Kidney (tissue), 22 donors: ENCODE measurements at places on chromosomes 12 and 14. TPM values are rescaled to one million over a fixed set of nuclear protein-coding genes. Genes with fewer than 3 reads are reported as not detected.

The TRAFD1 gene
- 16.4 TPM for polyA plus RNA-seq

- no peak overlapping the region for H3K27ac ChIP-seq
- H3K4me1 ChIP-seq = no peaks in the 10 kb centered on the region
- H3K4me3 ChIP-seq = no peak overlapping the region
Observed at GRCh38 chr12:68229956-68230355, 4.3 kb upstream of the IL26 start.

The CMTM5 gene
- 1.1 TPM for polyA plus RNA-seq

- no peaks in the 10 kb centered on the region for H3K27me3 ChIP-seq
- no peak overlapping the region for H3K27ac ChIP-seq
- no peaks in the 10 kb centered on the region for H3K36me3 ChIP-seq
- no peak for DNase-seq
Observed at GRCh38 chr12:93683410-93683809, 6.2 kb downstream of the CRADD start.

The GALNT9 gene
- polyA plus RNA-seq = 4.8 TPM

The KRT81 gene
- not detected for polyA plus RNA-seq

- no peak overlapping the region for H3K4me3 ChIP-seq
- no peaks in the 10 kb centered on the region for H3K27me3 ChIP-seq
- no peaks in the 10 kb centered on the region for H3K36me3 ChIP-seq
Observed at GRCh38 chr14:56524971-56525677, 54.5 kb upstream of the TMEM260 start.

The CLEC1A gene
- polyA plus RNA-seq = 5.3 TPM

The PLEKHG7 gene
- polyA plus RNA-seq = 0.45 TPM

GRCh38 chr12:132084621-132085290 is 59.4 kb downstream of the DDX51 start:
- no peaks in the 10 kb centered on the region for H3K27me3 ChIP-seq
- H3K27ac ChIP-seq = peak overlapping the region; percentile 85
- peak overlapping the region; percentile 71 for H3K4me3 ChIP-seq
- no peaks in the 10 kb centered on the region for H3K4me1 ChIP-seq

GRCh38 chr14:29925736-29926135 is 1.9 kb downstream of the PRKD1 start:
- no peak for DNase-seq
- peak overlapping the region; percentile 83 for H3K4me3 ChIP-seq

The USP5 gene
- 52.3 TPM for polyA plus RNA-seq

The TMEM63C gene
- 0.84 TPM for polyA plus RNA-seq

DNA sequence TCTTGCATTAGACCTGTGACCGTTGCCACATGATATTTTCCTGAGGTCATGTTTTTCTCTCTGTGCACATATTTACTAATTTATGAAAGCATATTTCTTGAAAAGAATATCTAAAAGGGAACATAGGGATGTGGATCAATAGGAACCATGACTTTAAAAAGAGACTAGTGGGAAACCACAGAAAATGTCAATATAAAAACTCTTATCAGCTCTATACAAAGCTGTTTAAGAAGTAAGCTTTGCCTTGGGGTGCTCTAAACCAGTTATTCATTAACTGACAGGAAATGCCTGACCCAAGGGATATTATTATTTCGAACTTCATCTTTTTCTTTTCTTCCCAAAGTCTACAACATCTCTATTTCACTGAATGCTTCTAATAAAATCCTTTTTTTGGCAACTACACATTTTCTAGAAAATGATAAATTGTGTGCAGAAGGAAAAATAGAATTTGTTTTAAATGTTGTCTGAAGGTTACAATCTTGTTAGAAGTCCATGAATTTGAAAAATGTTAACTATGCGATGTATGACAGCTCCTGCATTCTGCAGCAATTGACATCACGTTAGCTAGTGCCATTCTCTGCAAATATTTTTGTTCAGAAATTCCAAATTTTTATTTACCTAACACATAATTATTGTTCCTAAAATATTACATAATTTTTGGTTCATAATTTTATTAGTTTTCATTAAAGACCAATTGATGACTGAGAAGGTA is 345.0 kb downstream of the SLC16A7 start:
- H3K4me3 ChIP-seq = no peak overlapping the region
- no peaks in the 10 kb centered on the region for H3K36me3 ChIP-seq
- H3K4me1 ChIP-seq = no peaks in the 10 kb centered on the region
- DNase-seq = no peak
- H3K27me3 ChIP-seq = no peaks in the 10 kb centered on the region

GRCh38 chr14:50758945-50759344 is 72.0 kb downstream of the NIN start:
- H3K4me1 ChIP-seq = no peaks in the 10 kb centered on the region
- no peak overlapping the region for H3K4me3 ChIP-seq
- H3K36me3 ChIP-seq = peaks cover 19% of the 10 kb centered on the region

DNA sequence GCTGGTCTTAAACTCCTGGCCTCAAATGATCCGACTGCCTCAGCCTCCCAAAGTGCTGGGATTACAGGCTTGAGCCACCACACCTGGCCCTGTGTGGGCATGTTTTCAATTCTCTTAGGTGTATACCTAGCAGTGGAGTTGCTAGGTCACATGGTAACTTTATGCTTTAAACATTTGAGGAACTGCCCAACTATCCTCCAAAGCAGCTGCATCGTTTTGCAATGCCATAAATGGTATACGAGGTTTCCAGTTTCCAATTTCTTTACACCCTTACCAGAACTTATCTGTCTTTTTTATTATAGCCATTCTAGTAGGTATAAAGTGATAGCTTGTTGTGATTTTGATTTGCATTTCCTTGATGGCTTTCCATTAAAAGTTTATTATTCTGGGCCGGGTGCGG is 25.1 kb downstream of the RBMS2 start:
- H3K27ac ChIP-seq = no peak overlapping the region
- no peaks in the 10 kb centered on the region for H3K4me1 ChIP-seq
- no peaks in the 10 kb centered on the region for H3K27me3 ChIP-seq
- H3K36me3 ChIP-seq = no peaks in the 10 kb centered on the region
- H3K4me3 ChIP-seq = no peak overlapping the region

- peak overlapping the region; percentile 46 for H3K4me3 ChIP-seq
- H3K36me3 ChIP-seq = no peaks in the 10 kb centered on the region
- no peaks in the 10 kb centered on the region for H3K27me3 ChIP-seq
- H3K27ac ChIP-seq = no peak overlapping the region
Observed at GRCh38 chr14:94907626-94908261, 137.8 kb upstream of the GSC start.

The MYH6 gene
- polyA plus RNA-seq = 0.13 TPM

DNA sequence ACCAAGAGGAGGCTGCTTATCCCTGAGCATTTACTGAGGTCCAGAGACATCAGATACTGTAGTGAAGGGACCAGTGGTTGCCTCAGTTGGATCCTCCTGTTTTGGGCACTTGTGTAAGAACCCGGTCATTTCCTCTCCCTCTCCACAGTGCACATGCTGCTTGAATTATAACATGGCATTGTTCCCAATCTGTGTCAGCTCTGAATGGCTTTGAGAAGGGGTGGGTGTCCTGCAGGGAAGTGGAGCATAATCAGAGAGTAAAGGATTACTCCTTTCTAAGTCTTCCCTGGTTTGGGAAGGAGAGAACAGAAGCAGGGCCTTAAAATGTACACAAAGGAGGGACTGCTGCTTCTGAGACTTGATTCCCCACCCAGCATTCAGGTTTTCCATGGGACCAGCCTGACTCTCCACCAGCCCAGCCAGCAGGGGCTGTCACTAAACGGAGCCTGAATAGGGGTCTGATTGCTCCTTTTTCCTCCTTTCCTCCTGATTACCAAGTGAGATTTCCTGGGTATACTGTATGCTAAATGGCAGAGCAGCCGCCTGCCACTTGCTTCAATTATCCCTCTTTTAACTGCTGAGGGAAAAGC is 78.4 kb downstream of the NRXN3 start:
- no peak overlapping the region for H3K27ac ChIP-seq
- no peak overlapping the region for H3K4me3 ChIP-seq
- H3K36me3 ChIP-seq = no peaks in the 10 kb centered on the region
- no peak for DNase-seq
- no peaks in the 10 kb centered on the region for H3K4me1 ChIP-seq

DNA sequence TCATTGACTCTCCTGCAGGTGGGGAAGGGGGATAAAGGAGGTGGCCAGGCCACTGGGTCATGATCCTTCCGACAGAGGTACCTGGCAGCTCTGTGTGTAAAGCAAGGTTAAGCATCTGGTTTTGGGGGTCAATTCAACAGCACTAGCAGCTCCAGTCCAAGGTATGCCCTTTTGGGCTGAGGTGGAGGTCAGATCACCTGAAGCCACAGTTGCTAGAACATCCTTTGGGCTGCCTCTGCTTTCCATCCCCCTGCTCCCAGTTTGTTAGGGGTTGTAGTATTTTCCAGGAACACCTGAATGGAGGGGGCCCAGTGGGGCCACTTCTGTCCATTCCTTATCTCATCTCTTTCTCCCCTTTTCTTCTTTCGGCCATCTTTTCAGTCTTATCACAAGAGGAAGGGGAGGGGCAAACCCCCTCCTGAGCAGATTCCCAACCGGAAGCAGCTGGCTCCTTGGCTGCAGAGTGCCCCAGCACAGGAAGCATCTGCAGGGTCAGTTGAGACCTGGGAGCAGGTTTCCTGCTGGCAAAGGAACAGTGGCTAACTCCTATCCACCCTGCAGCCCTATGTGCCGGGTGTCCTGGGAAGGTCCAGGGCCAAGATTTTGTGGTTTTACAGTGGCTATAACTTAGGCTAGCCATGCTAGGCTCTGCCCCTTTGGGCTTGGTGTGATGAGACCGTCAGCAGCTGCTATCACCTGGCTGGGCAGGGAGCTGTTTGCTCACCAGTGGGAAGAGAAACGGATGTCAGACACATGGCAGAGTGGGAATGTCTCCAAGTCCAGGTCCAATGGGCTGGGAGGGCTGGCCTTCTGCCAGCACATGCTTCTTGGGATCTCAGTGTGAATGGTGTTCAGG is 40.2 kb downstream of the SH2B3 start:
- H3K36me3 ChIP-seq = peaks cover 27% of the 10 kb centered on the region
- no peak for DNase-seq
- H3K4me1 ChIP-seq = no peaks in the 10 kb centered on the region
- no peak overlapping the region for H3K4me3 ChIP-seq

The RPL6 gene
- polyA plus RNA-seq = 1,525 TPM

- H3K4me3 ChIP-seq = no peak overlapping the region
- H3K4me1 ChIP-seq = no peaks in the 10 kb centered on the region
- H3K27me3 ChIP-seq = no peaks in the 10 kb centered on the region
- peak overlapping the region; percentile 78 for H3K27ac ChIP-seq
Observed at GRCh38 chr14:50657753-50658152, 10.4 kb downstream of the SAV1 start.

The KLHL33 gene
- polyA plus RNA-seq = 0.24 TPM

The PRH1 gene
- polyA plus RNA-seq = 3.2 TPM

DNA sequence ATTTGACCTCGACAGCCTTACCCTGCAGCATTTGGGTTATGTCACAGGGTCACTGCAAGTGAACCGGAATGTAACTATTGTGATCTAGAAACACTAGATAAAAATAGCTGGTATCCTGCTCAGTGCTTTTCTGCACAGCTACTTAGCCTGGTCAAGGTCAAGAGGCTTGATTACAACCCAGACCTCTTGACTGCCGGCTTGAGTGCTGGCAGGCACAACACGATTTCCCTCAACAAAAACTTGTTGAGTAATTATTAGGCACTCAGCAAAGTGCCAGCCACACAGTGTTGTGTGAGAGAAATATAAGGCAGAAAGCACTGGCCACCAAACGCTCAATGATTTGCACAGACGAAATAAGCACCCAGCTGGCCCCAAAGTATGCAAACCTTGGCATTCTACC is 156.7 kb downstream of the NUAK1 start:
- no peaks in the 10 kb centered on the region for H3K4me1 ChIP-seq
- H3K27ac ChIP-seq = no peak overlapping the region
- H3K27me3 ChIP-seq = no peaks in the 10 kb centered on the region
- no peaks in the 10 kb centered on the region for H3K36me3 ChIP-seq

The SERPINA10 gene
- not detected for polyA plus RNA-seq

DNA sequence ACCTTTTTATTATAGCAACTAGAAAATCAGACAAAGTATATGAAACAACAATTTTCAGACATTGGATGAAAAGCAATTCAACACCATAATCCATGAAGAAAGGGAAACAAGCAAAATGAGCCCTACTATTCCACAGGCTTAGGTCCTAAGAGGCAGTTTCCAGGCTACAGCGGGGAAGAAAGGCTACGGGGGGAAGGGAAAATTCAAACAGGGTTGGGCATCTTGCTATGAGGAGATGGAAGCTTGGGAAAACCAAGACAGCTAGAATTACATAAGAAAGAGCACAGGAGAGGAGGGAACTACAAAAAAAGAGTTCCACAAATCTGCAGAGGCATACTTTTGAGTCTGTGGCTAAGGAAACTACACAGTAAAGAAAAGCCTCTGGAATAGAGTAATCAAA is 356.0 kb upstream of the CLEC14A start:
- no peaks in the 10 kb centered on the region for H3K27me3 ChIP-seq
- H3K36me3 ChIP-seq = no peaks in the 10 kb centered on the region
- DNase-seq = no peak

The DYRK4 gene
- polyA plus RNA-seq = 49.0 TPM

DNA sequence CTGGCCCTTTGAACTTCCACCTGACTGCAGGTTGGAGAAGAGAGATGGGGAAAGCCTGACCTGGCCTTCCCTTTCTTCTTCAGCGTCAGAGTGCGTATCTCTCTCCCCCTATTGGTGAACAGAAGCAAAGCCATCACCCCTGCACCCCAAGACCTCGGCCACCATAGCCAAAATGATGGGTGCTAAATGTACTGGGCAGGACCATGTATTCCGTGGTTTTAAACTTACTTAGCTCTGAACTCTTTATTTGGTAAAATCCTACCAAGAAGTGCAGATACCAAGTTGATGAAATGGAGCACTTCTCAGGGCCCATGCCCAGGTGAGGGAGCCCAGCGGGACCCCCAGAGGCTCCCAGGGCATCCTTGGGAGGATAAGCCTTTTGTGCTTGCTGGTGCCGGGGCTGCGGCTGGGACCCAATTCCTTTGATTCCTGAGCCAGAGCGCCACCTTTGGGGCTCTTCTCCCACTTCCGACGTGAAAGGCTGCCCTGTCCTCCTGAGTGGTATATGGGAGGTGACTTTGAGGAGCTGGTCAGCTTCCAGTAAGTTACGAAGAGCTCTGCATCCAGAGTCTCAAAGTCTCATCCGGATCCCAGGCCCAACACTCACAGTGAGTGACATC is 9.4 kb downstream of the CCND2 start:
- no peak overlapping the region for H3K4me3 ChIP-seq
- no peaks in the 10 kb centered on the region for H3K36me3 ChIP-seq
- H3K27ac ChIP-seq = no peak overlapping the region

DNA sequence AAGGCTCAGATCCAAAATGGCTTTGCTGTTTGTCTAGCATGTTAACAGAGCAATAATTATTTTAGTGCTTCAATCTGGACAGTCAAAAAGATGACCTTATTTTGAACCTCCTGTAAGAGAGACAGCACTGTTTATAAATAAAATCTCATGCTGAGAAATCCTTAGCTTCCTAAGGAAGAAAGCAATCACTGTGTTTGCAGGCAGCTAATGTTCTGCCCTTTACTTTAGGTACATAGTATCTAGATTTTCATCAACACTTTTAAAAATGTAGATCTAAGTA is 105.3 kb downstream of the PRKD1 start:
- DNase-seq = peak; percentile 16
- H3K27ac ChIP-seq = no peak overlapping the region
- peaks cover 10% of the 10 kb centered on the region for H3K4me1 ChIP-seq
- no peaks in the 10 kb centered on the region for H3K36me3 ChIP-seq
- no peaks in the 10 kb centered on the region for H3K27me3 ChIP-seq

The WDR20 gene
- 12.6 TPM for polyA plus RNA-seq

GRCh38 chr12:19332196-19332595 is 107.1 kb upstream of the AEBP2 start:
- H3K4me3 ChIP-seq = no peak overlapping the region
- H3K27ac ChIP-seq = no peak overlapping the region
- H3K36me3 ChIP-seq = no peaks in the 10 kb centered on the region
- no peaks in the 10 kb centered on the region for H3K4me1 ChIP-seq

- H3K27me3 ChIP-seq = no peaks in the 10 kb centered on the region
- H3K4me1 ChIP-seq = no peaks in the 10 kb centered on the region
- no peak overlapping the region for H3K4me3 ChIP-seq
- H3K36me3 ChIP-seq = no peaks in the 10 kb centered on the region
- no peak for DNase-seq
Observed at GRCh38 chr12:84412226-84412625, 500.4 kb downstream of the SLC6A15 start.
